ENCODE measurements at places on chromosomes 3 and 15.

GRCh38 chr15:63824570-63824969 is 9.2 kb downstream of the HERC1 start:
- peaks cover 2% of the 10 kb centered on the region for H3K4me1 ChIP-seq
- peaks cover 8% of the 10 kb centered on the region for H3K36me3 ChIP-seq
- H3K4me3 ChIP-seq, result no peak overlapping the region
- DNase-seq, result no peak
- no peaks in the 10 kb centered on the region for H3K27me3 ChIP-seq

GRCh38 chr3:78580681-78581080 is 1187.1 kb downstream of the ROBO1 start:
- no peaks in the 10 kb centered on the region for H3K27me3 ChIP-seq
- H3K27ac ChIP-seq, result no peak overlapping the region
- no peak overlapping the region for H3K4me3 ChIP-seq
- H3K4me1 ChIP-seq, result peaks cover 9% of the 10 kb centered on the region
- H3K36me3 ChIP-seq, result no peaks in the 10 kb centered on the region

DNA sequence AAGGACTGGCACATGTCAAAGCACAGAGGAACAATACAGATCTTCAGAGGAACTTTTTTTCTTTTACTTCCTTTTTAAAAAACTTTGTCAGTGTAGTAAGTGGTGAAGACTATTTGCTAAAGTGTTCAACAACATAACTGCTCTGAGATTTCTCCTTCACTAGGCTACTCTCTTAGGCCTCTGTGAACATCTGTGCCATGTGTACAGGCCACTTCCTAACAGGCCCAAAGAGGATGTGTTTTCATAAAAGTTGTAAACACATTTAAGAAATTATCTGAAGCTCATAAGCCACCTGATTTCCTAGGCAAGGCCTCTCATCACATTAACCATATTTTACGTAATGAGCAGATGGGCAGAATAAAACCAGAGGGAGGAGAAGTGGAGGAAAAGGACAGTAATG is 235.4 kb downstream of the FHIT start:
- peak overlapping the region; percentile 24 for H3K27ac ChIP-seq
- peaks cover 10% of the 10 kb centered on the region for H3K36me3 ChIP-seq
- no peak overlapping the region for H3K4me3 ChIP-seq
- no peaks in the 10 kb centered on the region for H3K27me3 ChIP-seq
- DNase-seq, result no peak

DNA sequence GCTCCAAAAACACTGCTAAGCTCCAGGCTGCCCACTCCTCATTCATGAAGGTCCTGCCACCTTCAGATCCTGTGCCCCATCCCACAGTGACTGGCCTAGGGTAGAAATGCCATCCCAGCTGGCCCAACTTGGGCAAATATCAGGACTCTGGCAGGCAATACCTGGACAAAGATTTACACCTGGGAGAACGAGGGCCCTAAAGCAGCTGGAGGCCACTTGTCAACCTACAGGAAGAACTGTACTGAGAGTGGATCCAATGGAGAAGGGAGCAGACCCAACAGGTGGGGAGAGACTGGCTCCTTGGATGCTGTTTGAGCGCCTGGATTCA is 57.1 kb upstream of the GATA2 start:
- no peak overlapping the region for H3K27ac ChIP-seq
- no peak for DNase-seq
- H3K4me1 ChIP-seq, result peaks cover 54% of the 10 kb centered on the region
- H3K36me3 ChIP-seq, result no peaks in the 10 kb centered on the region
- no peak overlapping the region for H3K4me3 ChIP-seq
- H3K27me3 ChIP-seq, result peaks cover 35% of the 10 kb centered on the region

DNA sequence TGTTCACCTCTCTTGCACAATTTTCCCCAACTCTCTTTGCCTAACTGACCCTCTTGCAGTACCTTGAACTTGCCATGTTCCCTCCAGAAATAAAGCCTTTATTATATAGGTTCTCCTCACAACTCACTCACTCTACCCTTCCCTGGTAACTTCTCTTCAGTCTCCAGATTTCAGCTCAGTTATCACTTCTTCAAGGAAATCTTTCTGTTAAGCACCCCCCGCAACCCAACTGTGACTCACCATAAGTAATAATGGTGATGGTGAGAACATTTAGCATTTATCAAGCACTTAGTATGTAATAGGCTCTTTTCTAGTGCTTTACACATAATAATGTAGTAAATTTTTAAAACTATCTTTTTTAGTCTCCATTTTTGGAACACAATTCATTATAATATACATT is 8.1 kb upstream of the OR5K1 start:
- no peak for DNase-seq
- no peaks in the 10 kb centered on the region for H3K36me3 ChIP-seq
- H3K27ac ChIP-seq, result no peak overlapping the region
- no peaks in the 10 kb centered on the region for H3K4me1 ChIP-seq
- H3K27me3 ChIP-seq, result no peaks in the 10 kb centered on the region
- no peak overlapping the region for H3K4me3 ChIP-seq

DNA sequence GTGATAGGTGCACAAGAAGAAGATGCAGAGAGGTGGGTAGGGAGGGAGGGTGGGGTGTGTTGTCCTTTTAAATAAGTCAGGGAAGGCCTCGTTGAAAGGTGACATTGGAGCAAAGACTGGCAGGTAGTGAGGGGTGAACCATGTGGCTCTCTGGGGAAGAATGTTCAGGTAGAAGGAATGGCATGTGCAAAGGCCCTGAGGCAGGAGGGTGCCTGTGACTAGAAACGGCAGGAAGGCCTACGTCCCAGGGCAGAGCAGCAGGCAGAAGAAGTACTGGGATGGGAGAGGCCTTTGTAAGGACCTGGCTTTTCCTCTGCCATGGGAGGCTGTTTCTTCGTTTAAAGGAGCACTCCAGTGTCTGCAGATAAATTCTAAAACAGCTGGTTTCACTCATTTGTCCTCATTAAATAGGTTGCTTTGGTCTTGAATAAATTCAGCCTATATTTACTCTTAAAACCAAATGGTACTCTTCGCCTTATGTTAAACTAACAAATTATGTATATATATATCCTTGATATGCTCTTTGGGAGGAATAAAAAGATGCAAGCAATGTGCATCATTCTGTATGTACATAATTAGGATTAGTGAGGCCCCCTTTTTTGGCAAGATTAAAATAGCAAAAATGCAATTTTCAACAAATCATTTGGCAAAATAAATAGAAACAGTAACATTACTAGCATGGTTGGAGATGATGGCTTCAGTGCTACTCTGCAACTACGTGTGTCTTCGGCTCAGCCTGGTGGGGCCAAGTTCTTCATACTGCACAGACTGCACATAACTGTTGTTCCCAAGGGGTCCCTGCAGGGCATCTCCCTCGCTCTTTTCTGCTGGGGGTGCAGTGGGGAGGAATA is 151.4 kb downstream of the KLF13 start:
- no peak overlapping the region for H3K4me3 ChIP-seq
- peaks cover 21% of the 10 kb centered on the region for H3K4me1 ChIP-seq
- peaks cover 29% of the 10 kb centered on the region for H3K27me3 ChIP-seq
- peaks cover 4% of the 10 kb centered on the region for H3K36me3 ChIP-seq
- no peak overlapping the region for H3K27ac ChIP-seq

DNA sequence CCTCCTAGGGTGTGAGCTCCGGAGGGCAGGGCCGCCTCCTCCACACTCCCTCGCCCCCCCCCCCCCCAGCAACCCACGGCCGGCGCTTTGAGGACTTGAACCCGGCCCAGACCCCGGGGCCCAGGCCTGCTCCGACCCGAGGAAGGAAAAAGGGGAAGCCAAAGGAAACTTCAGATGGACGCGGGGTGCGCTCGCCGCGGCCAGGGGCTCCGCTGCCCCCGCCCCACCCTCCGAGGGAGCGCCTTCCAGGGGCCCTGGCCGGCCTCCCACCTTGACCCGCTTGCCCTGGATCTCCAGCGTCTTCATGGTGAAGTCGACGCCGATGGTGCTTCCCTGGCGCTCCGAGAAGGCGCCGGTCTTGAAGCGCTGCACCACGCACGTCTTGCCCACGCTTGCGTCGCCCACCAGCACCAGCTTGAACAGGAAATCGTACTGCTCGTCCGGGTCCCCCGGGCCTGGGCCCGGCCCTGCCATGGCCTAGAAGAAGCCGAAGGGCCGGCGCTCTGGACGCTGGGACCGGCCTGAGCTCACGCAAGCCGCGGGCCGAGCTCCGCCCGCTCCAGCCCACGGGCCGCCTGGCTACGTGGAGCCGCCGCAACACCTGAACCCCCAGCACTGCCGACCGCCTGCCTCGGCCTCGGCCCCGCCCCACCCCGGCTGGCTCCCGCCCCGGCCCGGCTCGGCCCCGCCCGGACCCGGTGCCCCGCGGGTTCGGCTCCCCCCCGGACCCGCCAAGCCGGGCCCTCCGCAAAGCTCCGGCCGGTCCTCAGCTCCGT is 400 bp downstream of the RAB43 start:
- peaks cover 51% of the 10 kb centered on the region for H3K4me1 ChIP-seq
- peaks cover 18% of the 10 kb centered on the region for H3K27me3 ChIP-seq
- H3K36me3 ChIP-seq, result peaks cover 19% of the 10 kb centered on the region
- peak overlapping the region; percentile 84 for H3K4me3 ChIP-seq

- H3K4me1 ChIP-seq, result peaks cover 6% of the 10 kb centered on the region
- H3K36me3 ChIP-seq, result peaks cover 6% of the 10 kb centered on the region
- H3K27ac ChIP-seq, result no peak overlapping the region
- DNase-seq, result no peak
- H3K27me3 ChIP-seq, result peaks cover 3% of the 10 kb centered on the region
- no peak overlapping the region for H3K4me3 ChIP-seq
Observed at GRCh38 chr3:59235634-59236012, 185.8 kb upstream of the CFAP20DC start.

DNA sequence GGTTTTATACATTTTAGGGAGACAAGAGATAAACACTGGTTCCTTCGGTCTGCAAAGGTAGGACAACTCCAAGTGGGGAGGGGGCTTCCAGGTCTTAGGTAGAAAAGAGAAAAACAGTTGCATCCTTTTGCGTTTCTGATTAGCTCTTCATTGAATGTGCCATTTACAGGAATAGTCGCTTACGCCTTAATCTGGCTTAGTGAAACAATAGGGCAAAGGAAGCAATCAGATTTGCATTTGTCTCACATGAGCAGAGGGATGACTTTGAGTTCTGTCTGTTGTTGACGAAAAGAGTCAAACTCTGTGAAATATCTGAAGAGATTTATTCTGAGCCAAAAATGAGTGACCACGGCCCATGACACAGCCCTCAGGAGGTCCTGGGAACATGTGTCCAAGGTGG is 166.0 kb upstream of the ATP10A start:
- no peak overlapping the region for H3K27ac ChIP-seq
- no peaks in the 10 kb centered on the region for H3K36me3 ChIP-seq
- no peaks in the 10 kb centered on the region for H3K4me1 ChIP-seq
- no peak for DNase-seq
- H3K4me3 ChIP-seq, result no peak overlapping the region
- H3K27me3 ChIP-seq, result peaks cover 14% of the 10 kb centered on the region

DNA sequence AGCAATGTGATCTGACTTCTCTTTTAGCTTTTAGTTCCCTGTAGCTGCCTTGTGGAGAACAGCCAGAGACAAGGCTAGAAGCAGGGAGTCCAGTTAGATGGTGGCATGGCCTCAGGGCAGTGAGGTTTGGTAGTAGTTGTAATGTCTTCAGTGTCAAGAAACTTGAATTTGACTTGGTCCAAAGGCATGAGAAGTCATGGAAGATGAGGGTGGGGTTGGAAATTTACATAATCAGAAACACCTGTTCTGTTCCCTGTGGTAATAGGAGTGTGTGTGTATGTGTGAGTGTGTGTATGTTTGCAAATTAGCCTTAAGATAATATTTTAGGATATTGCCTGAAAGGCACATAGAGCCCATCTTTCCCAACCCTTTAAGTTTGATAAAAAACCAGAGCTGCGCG is 55.2 kb upstream of the GCNT3 start:
- no peak for DNase-seq
- H3K4me3 ChIP-seq, result no peak overlapping the region
- H3K27ac ChIP-seq, result no peak overlapping the region
- H3K27me3 ChIP-seq, result peaks cover 6% of the 10 kb centered on the region

DNA sequence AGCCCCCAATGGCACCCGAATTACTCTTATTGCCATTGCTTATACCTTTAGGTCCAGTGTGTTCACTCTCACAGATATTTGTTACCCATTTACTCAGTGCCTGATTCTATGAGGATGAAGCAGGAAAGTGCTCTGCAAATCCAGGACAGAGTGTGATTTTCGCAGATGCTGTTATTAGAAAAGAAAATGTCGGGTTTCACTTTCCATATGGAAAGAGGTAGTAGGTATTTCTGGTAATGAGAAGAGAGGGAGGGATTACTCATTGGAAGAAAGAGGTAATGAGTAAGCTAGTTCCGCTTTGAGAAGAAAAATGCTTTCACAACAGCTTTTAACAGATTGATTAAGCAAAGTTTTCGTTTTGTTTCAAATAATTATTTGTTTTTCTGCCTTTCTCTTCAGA is 336.3 kb upstream of the CFAP20DC start:
- H3K27me3 ChIP-seq, result no peaks in the 10 kb centered on the region
- no peak for DNase-seq
- no peaks in the 10 kb centered on the region for H3K36me3 ChIP-seq

GRCh38 chr3:183116025-183116614 is 16.8 kb upstream of the MCCC1 start:
- H3K27me3 ChIP-seq, result peaks cover 79% of the 10 kb centered on the region
- peak; percentile 72 for DNase-seq
- H3K27ac ChIP-seq, result no peak overlapping the region
- peak overlapping the region; percentile 83 for H3K4me3 ChIP-seq
- H3K36me3 ChIP-seq, result no peaks in the 10 kb centered on the region

DNA sequence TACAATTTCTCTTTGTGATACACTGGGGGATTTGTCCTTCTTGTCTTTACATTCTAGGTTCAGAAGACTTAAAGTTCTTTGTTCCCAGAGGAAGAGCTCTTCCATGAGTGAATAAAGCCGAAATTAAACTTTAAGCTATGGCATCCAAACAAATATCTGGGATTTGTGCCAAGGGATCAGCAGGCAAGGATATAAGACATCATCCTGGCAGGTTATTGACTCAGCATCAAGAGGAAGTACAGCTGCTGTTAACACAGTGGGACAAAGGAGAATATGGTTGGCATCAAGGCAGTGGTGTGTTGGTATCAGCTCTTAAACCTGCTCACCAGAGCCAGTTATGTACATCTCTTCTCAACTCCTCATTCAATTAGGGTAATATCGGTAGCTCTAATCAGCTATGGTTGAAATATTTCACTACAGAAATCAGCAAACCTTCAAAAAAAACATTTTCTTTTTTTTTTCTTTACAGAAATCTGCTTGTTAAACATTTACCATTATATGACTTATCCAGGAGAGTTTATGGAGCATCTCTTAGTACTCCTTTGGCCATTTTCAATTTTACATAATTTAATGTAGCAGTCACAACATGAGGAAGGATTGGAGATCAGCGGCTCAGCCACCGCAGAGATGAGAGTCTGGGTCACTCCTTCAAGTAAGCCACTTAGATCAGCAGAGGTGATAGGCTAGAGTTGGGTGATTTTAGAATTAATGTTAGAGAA is 1198.6 kb upstream of the EPHA6 start:
- no peaks in the 10 kb centered on the region for H3K4me1 ChIP-seq
- H3K36me3 ChIP-seq, result no peaks in the 10 kb centered on the region

GRCh38 chr3:133268726-133269134 is 131.1 kb upstream of the BFSP2 start:
- no peak overlapping the region for H3K4me3 ChIP-seq
- no peak overlapping the region for H3K27ac ChIP-seq
- peaks cover 15% of the 10 kb centered on the region for H3K4me1 ChIP-seq
- H3K27me3 ChIP-seq, result peaks cover 5% of the 10 kb centered on the region
- no peak for DNase-seq

GRCh38 chr3:193929921-193930646 is 205.9 kb upstream of the HES1 start:
- H3K27ac ChIP-seq, result no peak overlapping the region
- peaks cover 13% of the 10 kb centered on the region for H3K27me3 ChIP-seq
- no peak overlapping the region for H3K4me3 ChIP-seq
- no peak for DNase-seq
- H3K36me3 ChIP-seq, result no peaks in the 10 kb centered on the region
- peaks cover 4% of the 10 kb centered on the region for H3K4me1 ChIP-seq
